ENCODE measurements at places on chromosomes 7 and 10.

DNA sequence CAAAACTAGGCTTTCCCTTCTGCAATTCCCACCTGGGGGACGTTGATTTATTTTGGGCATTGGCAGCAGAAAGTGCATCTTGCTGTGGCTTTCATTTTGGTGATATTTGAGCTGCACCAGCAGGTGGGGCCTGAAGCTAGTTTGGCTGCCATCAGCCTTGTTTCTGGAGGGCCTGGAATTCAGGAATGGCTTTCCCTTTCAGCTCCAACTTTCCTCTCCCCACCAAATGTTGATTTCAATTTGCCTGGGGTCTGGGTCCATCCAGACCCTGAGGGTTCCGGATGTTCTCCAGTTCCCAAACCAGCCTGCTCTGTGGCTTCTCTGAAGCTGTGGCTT is 640.4 kb downstream of the TYW1 start:
- DNase-seq = no peak

DNA sequence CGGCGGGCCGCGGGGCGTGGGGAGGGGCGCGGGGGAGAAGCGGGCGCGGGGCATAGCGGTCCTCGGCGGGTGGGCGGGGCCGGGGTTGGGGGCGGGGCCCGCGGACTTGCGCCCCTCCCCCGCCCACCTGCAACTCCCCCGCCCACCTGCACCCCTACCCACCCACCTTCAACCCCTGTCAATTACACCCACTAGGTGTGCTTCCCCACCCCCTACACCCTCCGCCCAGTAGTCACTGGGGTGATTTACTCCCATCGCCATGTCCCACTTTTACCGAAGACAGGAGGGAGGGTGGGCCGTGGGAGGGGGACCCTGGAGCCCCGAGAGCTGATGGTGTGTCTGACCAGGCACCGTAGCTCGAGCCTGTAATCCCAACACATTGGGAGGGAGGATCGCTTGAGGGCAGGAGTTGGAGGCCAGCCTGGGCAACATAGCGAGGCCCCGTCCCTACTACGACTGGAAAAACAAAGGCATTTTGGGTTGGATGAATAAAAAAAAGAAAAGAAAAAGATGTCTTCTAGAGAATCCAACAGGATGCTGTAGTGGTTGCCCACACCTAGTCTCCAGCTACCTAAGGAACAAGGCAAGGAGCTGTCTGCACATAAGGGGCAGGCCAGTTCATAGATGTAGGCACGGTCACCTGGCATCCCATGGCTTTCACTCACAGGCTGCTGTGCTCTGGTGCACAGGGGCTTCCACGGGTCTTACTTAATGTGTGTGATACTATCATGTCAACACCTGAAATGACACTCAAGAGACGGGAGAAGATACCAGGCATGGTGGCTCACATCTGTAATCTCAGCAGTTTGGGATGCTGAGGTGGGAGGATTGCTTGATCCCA is 761 bp downstream of the KCTD7 start:
- DNase-seq = no peak

DNA sequence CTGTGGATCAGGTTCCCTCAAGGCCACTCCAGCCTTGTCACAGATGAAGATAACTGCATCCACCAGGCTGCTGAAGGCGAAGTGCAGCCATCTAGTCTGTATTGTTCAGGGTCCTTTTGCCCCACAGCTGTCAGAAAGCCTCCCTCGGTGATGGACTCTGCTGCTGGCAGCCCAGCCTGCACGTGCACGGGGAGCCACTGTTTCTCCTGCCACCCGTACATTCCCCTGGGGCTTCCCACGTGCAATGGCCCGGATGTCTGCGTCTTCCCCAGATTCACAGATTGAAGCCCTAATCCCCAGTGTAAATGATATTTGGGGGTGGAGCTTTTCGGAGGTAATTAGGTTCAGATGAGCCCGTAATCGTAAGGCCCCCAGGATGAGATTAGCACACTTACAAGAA is 46.6 kb upstream of the VIPR2 start:
- DNase-seq = no peak

DNA sequence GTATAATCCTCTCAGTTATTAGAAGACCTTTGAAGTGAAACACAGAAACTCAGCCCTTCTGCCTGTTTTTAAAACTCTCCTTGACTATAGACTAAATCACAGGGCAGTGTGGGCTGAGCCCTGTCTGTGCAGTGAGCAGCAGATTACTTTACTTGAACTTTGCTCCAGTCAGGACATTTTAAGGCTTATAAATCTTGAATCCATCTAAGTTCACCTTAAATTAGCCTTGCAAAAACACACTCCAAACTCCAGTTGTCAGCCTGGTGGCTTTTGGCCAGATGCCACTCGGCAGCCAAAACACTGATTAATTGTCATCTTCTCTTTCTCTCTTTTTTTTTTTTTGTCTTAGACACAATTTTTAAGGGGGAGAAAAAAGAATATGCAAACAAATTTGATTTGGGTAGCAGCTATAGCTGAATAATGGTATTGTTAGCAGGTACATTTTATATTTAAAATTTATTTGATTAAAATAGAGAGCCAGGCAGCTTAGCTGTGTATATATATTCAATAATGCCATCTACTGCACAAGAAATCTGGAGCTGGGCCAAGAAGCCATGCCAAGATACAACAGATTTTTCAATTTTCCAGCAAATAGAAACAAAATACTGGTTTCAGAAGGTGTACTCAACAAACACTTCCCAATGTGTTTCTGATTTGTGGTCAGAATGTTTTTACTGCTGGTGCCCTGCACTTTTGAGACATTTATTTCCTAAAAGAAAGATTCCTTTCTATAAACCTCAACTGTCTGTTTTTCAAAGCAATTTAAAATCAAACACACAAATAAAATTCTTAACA is 247.7 kb downstream of the TFEC start:
- DNase-seq = no peak

GRCh38 chr10:81848514-81848913 is 26.5 kb upstream of the NRG3 start:
- DNase-seq = no peak

DNA sequence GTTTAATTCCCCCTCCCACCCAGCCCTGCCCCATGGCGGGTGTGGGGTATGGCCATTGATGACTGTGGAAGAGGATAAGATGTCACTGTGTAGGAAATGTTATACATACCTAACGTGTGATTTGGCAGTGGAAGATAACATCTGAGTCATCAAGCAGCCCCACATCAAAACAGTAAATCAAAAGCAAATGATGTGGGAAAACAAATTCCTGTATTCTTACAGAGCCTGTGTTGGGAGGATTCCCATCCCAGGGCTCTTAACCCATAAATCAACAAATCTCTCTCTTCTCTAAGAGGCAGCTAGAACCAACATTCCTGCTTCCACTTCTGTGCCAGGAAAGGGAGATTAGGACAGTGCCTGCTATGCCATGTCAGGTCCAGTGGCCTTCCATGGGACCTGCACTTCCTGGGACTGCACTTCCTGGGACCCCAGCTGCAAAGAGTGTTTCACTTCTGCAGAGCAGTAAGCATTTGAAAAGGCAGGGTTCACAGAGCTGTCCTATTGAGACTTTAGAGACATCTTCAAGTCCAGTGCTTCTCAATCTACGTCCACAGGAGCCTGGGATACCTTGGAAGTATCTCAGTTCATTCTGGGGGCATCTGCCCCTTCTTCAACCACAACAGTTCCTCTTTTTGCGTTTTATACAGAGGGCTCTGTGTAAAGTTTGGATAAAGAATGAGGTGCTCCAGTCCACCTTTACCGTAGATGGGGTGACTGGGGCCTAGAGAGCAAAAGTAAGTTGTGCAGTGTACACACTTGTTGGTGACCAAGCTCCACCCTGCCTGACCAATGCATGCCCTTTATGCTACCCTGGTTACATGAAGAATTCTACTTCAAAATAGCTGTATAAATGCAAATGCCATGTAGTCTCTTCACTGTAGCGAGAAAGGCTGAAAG is 45.7 kb downstream of the ATXN7L1 start:
- no peak for DNase-seq

DNA sequence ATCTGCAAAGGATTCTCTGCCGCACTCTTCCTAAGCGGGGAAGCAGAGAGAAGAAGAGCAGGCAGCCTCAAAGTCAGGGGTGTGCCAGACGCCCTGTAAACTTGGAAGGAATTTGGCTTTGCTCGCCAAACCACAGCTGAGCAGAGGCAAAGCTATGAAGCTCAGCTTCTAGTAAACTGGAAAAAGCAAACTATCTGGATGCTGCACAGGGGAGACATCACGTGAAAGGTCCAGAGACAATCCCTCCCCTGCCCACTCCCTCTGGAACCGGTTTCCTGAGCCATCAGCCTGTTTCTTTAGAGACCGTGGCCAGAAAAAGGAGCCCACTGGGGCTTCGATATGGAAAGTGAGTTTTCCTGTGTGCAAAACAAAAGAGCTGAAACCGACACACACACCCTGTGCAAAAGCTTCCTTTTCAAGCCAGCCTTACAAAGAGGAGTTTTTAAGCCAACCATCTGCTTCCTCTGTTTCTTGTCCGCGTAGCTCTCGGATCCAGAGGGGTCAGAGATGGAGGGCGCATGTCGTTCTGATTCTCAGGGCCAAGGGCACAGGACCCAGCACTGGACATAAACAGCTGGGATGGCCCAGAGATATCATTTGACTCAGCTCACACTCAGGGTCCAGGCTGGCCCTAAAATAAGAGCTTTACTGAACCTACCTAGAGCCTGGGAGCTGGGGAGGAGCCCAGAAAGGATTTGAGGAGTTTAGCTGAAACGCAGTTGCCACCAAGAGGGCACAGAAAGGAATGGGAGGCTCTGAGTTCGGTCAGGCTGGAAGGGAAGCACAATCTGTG is 58.2 kb upstream of the DNAAF5 start:
- DNase-seq = no peak

- no peak for DNase-seq
These were observed 25.5 kb upstream of the SLIT1 start for GRCh38 chr10:97211229-97211628.

DNA sequence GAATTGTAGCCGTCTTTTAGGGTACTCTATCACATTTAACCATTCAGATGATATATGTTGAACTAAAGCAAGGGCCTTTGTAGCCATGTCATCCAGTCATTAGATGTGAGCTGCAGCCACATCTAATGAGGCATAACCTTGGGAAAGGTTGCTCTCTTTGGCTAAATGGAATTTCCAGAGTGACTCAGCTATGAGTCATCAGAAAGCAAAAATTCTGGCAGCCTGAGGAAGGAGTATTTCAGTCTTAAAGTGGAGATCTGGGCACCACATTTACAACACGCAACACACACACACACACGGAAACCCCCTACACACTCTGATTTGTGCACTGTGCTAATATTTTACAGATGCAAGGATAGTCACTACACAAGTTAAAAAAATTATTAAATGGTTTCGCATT is 176.9 kb upstream of the ZWINT start:
- no peak for DNase-seq

GRCh38 chr7:135929722-135930141 is 47.4 kb downstream of the MTPN start:
- DNase-seq = no peak

DNA sequence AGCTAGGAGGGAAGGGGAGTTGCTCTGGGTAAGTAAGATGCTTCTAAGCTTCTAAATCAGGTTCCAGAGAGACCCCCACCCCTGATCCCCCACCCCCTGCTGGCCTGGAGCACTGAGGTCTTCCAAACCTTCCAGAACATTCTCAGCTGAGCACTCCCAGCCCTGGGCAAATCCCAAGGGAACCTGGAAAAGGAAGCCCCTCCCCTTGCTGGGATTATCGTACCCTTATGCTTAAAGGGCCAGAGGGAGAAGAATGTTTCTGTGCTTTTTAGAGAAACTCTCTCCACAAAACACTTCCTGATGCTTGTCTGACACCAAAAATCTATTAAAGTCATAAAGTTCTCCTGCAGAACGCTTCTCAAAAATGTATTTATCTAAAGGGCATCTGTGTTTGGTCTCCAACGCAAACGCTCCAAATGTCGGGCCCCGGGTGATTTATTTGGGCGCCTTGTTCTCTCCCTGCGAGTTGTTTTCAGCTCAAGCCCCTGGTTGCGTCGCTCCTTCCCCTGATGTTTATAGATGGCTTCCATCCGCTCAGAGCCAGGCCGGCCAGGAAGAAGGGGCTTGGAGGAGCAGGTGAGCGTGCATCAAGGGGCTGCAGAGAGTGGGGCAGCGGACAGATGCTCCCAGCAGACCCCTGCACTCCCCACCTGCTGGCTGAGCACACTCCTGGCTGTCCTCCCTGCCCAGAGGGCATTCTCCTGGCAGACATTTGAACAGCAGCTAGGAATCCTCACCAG is 8.2 kb upstream of the RET start:
- DNase-seq = no peak

DNA sequence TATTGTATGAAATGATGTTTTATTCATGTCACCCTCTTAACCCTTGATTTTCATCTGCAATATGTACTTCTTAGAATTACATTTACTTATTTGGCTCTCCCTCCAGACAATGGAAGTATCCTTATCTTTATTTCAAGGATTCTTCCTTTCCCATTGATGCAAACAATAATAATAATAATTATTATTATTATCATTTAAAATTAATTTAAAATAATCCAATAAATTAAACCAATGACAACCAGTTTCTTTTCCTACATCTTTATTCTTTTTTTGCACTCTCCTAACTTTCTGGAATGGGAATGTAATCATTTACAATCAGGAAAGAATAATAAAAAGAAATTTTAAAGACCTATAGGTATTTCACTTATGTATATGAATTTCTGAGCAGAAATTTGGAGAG is 504.4 kb downstream of the INHBA start:
- no peak for DNase-seq

GRCh38 chr10:9253121-9253520 is 1198.6 kb downstream of the GATA3 start:
- no peak for DNase-seq

DNA sequence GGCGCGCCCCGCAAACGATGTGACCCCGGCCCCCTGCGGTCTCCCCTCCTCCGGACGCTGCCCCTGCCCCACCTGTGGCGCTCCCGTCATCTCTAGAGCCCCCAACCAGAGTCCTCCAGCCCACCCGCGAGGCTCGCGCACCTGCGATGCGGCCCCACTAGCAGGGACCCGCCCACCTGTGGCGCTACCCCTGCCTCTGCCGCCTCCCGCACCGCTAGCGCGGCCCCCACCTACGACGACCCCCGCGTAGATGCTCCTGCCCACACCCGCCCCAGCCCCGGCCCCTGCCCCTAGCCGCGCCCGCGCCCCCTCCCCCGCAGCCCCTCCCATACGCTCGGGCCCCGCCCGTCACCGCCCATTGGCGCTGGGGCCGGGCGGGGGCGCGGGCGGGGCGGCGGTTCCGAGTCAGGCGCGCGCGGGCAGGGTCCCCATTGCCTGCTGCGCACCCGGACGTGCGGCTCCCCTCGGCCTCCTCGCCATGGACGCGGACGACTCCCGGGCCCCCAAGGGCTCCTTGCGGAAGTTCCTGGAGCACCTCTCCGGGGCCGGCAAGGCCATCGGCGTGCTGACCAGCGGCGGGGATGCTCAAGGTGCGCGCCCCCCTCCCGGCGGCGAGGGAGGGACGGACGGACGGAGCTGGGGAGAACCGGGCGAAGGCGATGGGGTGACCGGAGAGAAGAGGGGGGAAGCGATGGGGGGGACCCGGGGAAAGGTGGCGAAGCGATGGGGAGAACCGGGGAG is at the start of gene PFKP:
Gene PFKP (plus strand): TSS at position 431 of the 741 bp plus-strand sequence. CDS start 48 bp downstream, at position 479.
- peak; percentile 47 for DNase-seq

DNA sequence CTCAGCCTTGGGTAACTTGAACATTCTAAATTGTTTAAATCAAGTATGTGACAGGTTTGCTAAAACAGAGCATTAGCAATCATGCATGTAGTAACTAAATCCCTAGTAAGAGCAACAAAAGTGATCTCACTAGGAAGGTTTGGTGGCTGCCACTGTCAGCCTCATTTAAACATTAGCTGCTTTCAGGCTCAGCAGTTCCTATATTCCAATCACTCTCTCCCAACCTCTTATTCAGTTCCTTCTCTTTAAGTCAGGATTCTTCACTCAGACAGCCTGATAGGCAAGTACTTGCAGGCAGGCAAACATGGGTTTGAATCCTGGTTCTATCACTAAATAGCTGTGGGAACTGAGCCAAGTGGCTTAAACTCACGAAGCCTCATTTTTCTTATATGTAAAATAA is 3.6 kb downstream of the CREB3L2 start:
- DNase-seq = no peak
